Neural crest cell (in vitro differentiated cells): ENCODE measurements at places on chromosomes 7 and 10.

DNA sequence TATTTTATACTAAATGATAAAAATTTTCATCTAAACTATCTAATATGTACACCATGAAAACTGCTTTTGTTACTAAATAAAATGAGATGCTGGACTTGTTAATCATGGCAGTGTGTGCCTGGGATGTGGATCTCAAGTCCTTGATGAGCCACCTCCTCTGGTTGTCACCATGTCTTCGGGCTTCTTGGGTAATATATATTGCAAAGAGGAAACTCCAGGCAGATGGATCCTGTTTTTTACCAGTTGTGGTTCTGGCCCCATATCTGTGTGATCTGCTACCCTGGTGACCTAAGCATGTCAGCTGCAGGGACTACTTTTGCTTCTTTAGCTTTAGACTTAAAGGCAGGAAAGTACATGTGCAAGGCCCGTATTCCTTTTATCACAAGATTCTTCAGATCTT, 46.2 kb downstream of the TMEM60 start:
- no peak for DNase-seq

DNA sequence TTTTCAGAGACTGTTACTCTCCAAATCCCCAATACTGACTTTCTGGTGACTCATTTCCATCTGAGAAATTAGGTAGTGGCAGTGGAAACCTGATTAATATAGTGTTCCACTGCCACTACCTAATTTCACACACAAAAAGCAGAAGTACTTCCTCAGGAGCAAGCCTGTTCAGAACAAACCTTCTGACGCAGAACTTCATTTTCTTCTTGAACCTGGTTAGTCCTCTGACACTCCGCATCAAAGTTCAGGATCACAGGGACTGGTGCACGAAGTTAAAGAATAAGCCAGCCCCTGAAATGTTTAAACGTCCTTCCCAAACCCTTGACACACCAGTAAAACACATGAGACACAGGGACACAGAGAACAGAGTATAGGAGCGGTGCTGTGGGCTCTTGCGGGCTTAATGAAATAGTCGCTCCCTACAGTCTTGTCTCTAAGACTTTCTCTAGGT, 4.4 kb downstream of the WDR91 start:
- no peak for DNase-seq

GRCh38 chr7:127959770-127960169, 71.5 kb downstream of the LRRC4 start:
- no peak for DNase-seq

DNA sequence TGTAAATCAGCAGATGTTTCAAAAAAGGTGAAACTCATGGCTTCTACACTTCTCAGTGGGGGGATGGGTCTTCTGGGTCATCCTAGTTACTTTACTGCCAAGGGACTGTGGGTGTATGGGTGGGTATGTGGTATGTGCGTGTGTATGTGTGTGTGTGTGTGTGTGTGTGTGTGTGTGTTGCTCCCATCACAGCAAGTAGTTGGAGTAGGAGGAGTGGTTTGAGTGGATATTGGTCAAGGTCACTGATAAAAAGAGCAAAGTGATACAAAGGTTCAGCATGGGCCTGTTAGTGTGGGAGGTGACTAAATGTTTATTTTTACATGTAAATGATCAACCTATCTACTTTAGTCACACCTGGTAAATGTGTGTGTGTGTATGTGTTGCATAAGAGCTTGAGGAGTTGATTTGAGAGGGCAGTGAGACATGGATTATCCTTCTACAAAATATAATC, 11.8 kb upstream of the COBL start:
- DNase-seq = no peak

- DNase-seq = no peak
Observed at GRCh38 chr10:98029149-98030092, 1.0 kb downstream of the CRTAC1 start.

- no peak for DNase-seq
Observed at GRCh38 chr10:84798312-84798711, 469.9 kb downstream of the CCSER2 start.

DNA sequence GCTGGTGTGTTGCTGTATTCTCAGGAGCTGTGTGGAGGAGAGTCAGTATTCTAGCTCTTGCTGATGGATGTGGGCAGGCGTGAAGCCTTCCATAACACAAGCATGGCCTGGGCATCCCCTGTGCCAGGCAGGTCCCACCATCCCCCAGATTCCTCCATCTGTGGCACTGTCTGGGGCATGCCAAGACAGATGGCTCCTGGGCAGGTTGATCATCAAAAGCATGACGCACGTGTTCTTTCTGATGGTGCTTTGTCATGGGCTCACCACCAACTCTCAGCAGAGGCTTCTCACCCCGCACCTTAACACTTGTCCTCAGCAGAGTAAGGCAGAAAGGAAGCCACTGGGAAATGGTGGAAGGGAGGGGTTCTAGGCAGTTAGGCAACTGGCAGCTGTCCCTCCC, 364.3 kb downstream of the PLXNA4 start:
- DNase-seq = no peak

GRCh38 chr10:77925795-77926565, 575 bp downstream of the DLG5 start:
- peak; percentile 35 for DNase-seq

DNA sequence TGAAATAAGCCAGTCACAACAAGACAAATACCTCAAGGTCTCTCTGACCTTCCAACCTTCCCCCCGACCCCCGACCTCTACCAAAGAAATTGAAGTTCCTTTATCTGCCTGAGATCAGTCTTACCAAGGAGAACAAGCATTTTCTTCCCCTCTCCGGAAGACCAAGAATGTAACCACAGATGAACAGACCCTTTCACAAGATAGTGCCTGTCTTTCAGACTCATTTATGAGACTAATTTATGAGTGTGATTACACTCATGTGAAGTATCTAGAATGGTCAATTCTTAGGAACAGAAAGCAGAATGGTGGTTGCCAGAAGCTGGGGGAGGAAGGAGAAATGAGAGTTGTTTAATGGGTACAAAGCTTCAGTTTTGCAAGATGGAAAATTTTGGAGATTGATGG, 108.9 kb upstream of the MKLN1 start:
- no peak for DNase-seq

GRCh38 chr10:99976886-99977665, 32.7 kb downstream of the DNMBP start:
- no peak for DNase-seq

DNA sequence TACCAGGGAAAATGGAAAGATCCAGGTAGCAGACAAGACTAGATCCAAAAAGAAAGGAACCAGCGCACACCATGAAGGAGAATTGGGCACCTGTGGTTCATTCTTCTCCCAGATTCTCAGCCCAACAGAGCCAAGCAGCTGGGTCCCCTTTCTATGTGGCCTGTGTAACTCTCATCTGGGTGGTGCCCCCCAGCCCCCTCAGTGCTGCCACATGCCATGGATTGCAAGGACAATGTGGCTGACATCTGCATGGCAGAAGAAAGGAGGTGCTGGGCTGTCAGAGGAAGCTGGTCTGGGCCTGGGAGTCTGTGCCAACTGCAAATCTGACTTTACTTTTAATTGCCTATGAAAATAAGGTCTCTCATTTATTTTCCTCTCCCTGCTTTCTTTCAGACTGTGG, 21.4 kb downstream of the PRSS2 start:
- DNase-seq = no peak

GRCh38 chr10:44465401-44466115, 80.7 kb upstream of the CXCL12 start:
- DNase-seq = no peak
